Activated CD8-positive, alpha-beta T cell treated with anti-CD3 and anti-CD28 coated beads for 36 hours (primary cell): ENCODE measurements at places on chromosomes 3 and 15.

- no peak for DNase-seq
These were observed 64.2 kb upstream of the MME start for GRCh38 chr3:155015776-155016436.

DNA sequence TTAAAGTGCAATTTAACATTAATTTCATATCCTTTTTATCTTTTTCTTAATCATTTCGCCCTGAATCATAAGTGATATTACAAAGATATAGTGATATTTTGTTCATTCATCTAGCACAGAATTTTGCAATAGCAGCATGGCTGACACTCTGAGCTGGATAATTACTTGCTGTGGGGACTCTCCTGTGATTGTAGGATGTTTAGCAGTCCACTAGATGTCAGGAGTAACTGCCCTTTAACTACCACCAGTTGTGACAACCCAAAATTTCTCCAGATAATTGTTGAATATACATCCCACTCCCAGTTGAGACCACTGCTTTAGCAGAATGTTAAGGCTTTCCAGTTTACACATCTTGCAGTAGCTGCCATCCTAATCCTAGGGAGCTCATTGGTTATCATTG lies 196.8 kb upstream of the MBNL1 start:
- DNase-seq = peak; percentile 6

DNA sequence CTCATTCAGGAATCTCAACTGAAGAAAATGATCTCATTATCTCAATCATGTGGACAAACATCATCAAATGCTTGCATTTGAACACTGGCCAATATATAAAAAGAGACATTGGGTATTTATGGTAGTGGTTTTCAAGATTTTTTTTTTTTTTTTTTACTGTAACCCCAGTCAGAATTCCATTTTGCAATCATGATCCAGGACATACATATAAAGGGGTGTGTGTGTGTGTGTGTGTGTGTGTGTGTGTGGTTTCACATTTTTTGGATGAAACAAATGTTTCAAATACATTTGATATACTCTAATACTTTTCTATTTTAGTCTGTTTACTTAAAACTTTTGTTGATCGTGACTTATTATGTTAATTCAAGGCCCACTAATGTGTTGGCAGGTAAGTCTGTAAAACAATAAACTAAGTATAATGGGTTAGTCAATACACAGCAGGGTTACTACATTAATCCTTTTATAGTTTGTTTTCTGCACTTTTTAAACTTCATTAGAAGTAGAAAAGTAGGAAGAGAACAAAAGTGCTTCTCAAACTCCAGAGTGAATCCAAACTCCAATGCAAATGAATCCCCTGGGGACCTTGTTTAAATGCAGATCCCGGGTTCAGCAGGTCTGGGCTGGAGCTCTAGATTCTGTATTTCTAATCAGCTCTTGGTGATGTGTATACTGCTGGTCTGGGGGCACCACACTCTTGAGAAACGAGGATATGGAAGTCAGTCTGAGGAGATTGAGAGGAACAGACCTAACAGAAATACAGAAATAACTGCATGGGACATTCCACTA lies 17.6 kb downstream of the THRB start:
- DNase-seq = no peak

DNA sequence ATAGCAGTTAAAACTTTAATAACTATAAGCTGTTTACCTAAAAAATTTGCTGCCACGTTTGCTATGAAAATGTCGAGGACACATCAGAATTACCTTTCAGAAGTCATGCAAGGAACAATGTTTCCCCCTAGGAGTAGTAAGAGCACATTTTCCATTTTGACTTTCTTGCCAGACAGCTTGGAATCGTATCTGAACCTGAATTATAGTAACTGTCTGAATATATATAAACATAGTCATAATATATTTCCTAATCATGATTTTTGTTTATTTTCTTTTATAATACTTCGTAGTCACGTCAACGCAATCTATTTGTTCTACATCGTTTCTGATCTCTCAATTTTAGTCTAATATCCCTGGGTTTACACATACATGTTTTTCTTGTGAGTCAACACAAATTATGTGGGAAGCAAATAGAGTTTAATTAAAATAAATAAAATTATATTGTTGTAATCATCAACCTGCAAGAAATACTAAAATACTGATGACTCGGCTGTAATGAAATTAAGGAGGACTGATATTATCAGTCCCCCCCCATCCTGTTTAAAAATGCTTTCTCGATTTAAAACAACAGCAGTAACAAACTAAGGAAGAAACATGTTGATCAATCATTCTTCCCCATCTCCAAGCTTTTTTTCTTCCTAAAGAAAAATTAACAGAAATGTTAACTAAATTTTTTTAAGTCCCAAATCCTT lies 78.4 kb downstream of the MME start:
- DNase-seq = no peak

- DNase-seq = peak; percentile 81
These were observed 664 bp downstream of the PARP3 start for GRCh38 chr3:51942603-51943450.

DNA sequence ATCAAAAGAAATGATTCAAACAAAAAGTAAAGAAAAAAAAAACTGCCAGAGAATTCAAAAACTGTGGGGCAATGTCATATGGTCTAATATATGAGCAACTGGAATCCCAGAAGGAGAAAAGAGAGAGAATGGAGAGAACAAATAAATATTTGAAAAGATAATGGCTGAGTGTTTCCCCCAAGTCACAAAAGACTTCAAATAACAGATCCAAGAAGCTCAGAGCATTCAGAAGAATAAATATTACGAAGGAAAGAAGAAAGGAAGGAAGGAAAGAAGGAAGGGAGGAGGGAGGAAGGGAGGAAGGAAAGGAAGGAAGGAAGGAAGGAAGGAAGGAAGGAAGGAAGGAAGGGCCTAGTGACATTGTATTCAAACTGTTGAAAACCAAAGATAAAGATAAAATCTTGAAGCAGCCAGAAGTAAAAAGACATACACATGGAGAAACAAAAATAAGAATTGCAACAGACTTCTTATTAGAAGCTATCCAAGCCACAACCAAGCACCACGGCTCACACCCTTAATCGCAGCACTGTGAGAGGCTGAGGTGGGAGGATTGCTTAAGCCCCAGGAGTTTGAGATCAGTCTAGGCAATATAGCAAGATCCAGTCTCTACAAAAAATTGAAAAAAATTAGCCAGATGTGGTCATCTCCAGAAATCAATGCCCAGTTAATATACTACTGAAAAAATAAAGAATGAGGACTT lies 118.9 kb upstream of the IGSF10 start:
- no peak for DNase-seq

DNA sequence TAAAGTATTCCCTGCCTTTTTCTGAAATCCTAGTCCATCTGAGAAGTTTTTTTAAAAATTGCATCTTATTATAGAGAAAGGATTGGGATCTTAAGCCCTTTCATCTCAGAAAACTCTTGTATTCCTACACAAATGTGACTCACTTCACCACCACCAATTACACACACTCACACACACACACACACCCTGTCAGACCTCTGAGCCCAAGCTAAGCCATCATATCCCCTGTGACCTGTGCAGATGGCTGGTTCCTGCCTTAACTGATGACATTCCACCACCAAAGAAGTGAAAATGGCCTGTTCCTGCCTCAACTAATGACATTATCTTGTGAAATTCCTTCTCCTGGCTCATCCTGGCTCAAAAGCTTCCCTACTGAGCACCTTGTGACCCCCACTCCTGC lies 1181.9 kb downstream of the ROBO2 start:
- DNase-seq = no peak

DNA sequence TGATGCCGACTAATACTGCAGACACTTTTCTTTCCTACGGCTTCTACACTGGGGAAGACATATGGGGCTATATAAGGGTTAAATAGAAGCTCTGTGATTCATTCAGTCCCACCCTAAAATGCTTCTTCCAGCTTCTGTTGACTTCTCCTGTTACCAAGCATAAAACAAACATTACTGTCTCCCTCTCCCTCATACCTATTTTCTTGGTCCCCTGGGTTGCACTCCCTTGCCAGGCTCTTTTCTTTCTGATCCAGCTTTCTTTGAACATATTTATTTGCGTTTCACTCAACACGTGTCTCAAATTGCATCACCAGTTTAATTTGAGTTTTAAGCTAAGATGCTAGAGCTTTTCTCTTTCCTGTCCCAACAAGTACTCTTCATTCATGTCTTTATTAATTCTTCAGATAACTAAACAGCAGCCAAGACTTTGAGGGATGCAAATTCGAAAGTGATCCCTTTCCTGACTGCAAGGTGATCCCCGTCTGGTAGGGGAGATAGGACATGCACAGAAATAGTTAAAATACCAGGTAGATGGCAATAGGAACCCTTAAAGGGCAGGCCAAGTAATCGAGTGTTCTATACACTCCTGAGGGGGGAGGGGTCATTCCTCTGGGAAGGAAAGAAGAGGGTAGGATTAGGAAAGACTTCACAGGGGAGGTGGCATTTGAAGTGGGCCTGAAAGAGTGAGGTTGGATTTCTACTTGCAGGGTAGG lies 198.6 kb upstream of the BCL6 start:
- no peak for DNase-seq

GRCh38 chr3:100759159-100759558 lies 49.9 kb downstream of the TFG start:
- DNase-seq = no peak

DNA sequence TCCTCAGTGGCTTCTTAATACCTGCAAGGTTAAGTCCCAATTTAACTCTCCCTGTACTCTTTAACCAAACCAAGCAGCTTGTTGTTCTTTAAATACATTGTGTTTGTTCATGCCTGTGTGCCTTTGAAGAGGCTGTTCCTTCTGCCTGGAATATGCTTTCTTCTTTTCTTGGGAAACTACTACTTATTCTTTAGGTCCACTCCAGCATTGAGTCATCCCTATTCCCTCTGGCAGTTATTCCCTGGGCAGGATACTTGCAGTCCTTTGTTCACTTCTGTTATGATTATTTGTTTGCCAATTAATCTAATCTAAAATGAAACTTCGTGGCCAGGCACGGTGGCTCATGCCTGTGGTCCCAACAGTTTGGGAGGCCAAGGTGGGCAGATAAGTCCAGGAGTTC lies 139.3 kb downstream of the ZNF609 start:
- no peak for DNase-seq

GRCh38 chr15:100256970-100257650 lies 84.7 kb downstream of the ADAMTS17 start:
- DNase-seq = no peak

- peak; percentile 73 for DNase-seq
These were observed 17.2 kb upstream of the ADIPOQ start for GRCh38 chr3:186825294-186825821.

GRCh38 chr15:60400944-60401343 lies 3.2 kb upstream of the ANXA2 start:
- DNase-seq = no peak

GRCh38 chr3:66145408-66145733 lies 75.4 kb upstream of the SLC25A26 start:
- no peak for DNase-seq

GRCh38 chr3:131217296-131217741 lies 164.3 kb upstream of the NUDT16 start:
- no peak for DNase-seq

GRCh38 chr15:55588070-55588814 lies at the start of gene PYGO1:
TSS of gene PYGO1 (minus strand) at chr15:55588345. CDS start at chr15:55587883, 462 bp downstream.
- DNase-seq = peak; percentile 54

GRCh38 chr15:101115786-101116680 lies 135.8 kb downstream of the CHSY1 start:
- no peak for DNase-seq

- no peak for DNase-seq
These were observed 23.5 kb downstream of the MAGEF1 start for GRCh38 chr3:184688251-184688881.

DNA sequence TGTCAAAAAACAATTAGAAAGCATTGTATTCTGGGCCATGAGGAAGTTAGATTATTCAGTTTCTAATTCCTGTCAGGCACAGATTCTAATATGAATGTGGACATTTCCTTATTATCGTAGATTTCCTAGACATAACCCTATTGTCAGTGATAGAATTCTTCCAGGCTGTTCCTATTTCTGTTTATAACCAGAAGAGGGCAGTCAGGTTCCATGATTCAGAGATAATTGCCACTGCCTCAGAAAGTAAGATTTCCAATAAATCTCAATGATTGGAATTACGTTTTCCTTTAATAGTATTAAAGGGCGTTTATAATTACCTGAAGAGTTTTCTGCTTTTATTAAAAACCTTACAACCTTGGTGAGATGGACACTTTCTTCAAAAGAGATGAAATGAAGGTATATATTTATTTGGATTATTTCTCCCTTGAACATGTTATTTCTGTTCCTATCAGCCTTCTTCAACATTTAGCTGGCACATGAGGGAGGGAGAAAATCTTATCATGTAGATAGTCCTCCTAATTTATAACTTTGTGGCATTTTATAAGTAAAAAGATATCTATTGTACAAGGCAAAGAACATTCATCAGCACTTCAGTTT lies 439.2 kb downstream of the MCTP2 start:
- no peak for DNase-seq

- no peak for DNase-seq
These were observed 65.5 kb upstream of the C3orf49 start for GRCh38 chr3:63753567-63753966.

GRCh38 chr3:161305095-161305991 lies 66.0 kb downstream of the SPTSSB start:
- peak; percentile 20 for DNase-seq

DNA sequence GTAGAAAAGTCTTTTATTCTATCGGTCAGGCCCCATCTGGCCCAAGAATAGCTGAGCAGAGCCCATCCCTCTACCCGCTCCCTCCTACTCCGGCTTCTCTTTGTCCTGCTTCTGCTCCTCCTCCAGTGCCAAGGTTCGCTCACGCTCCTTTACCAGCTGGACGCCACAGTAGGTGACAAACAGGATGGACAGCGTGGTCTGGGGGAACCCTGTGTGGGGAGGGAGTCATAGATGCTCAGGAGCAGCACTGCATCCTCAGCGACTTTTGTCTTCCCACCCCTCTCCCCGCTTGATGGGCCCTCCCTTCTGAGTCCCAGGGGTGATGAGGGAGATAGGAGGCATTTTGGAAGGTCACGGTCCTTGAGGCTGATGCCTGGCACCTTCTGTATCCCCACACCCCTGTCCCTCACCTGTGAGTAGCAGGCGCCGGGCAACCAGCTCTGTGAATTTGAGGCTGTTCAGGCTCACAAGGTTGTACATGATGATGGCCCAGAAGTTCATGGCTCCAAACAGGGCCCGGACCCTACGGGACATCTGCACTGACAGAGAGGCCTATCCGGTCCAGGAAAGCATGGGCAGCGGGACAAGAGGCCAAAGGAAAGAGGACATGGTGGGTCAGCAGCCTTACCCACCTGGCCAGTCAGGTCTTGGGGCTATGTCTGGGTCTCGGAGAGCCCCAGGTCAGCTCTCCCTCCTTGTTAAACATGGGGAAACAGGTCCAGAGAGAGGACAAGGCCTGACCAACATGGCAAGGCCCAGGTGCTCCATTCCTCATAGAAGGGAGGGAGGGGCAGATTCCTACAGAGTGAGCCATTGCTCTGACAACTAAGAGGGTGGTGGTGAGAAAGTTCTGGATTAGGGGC lies 7.6 kb downstream of the KLHL40 start:
- DNase-seq = no peak

DNA sequence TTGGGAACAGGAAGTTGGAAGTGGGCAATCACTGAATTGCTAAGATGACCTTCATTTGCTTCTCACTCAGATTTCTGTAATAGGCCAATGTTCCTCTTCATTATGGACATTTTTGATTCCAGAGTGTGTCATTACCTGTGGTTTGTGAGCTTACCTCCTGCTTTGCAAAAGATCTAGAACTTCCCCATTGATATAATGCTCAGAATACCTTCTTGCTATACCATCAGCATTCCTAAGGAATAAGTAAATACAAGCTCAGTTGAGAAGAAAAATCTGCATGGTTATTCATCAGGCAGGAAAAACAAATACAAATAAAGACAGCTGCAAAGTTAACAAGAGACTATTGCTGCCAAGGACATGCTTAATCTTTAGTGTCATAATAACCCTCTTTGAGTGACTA lies 5.6 kb upstream of the RPL14 start:
- no peak for DNase-seq

- DNase-seq = peak; percentile 54
These were observed 24.6 kb upstream of the AP4E1 start for GRCh38 chr15:50883903-50884302.
